Stimulated activated CD4-positive, alpha-beta T cell treated with anti-CD3 and anti-CD28 coated beads, TNF-alpha, amount 100 ng/mL, for 4 hours (primary cell): ENCODE measurements at places on chromosomes 7 and 10.

DNA sequence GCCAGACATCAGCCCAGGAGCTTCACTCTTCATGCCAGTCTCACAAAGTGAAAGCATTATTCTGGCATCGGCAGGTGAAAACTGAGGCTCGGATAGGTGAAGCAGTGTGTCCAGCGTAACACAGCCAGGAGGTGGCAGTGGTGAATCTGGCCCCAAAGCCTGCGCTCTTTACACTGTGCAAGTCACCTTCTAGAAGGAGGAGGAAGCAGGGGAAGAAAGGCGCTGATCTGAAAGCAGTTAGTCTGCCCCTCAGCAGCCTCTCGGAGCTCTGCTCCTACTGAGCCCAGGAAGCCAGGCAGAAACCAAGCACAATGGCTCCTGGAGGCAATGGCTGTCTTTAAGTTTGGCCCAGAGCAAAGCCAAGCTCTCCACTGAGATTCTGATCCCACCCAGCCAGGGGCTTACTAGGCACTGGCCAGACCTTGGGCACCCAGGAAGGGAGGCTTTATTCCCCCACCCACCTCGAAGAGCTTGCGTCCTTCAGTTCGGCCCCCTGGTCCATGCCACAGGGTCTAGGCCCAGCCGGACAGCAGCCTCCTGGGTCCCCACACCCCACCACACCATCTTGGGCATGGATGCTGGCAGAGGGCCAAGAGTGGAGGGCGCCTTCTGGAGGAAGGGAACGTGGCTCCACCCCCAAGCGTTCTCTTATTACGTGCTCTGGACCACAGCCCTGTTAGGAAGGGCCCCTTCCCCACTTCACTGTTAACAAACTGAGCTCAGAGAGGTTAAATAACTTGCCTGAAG, 104.5 kb downstream of the GRID1 start:
- no peak for DNase-seq

DNA sequence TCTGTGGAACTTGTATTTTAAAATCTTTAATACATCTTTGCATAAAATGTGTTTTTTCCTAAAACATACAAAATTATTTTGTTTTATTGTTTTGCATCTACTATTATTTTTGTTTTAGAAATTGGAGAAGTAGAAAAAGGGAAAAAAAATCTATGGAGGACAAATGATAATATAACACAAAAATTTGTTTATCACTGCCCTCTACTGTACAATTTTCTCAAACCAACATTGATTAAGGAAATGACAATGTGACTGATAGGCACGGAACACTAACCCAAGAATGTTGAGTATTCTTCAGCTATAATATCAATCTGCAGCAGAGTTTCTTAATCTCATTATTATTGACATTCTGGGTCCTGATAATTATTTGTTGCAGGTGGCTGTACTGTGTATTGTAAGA, 9.5 kb upstream of the ING3 start:
- no peak for DNase-seq

DNA sequence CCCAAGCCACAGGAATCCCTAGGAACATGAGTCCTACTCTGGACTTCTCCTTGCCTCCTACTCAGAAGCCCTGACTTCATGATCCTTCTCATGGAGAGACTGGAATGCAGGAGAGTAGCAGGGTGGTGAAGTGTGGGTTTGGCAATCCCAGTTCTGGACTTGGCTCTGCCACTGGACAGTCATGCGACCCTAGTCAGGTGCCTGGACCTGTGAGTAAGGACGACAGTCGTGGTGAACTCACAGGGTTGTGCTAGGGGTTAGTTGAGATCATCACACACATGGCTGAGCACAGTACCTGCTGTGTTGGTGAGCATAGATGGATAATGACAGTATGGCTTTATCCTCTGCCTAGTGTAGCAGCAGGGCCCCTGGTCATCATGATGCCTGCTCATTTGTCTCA, 117.9 kb downstream of the LRRC18 start:
- DNase-seq, result no peak

GRCh38 chr10:71290331-71290730, 28.7 kb upstream of the SLC29A3 start:
- no peak for DNase-seq

- DNase-seq, result peak; percentile 75
Observed at GRCh38 chr10:6052247-6053221, 9.6 kb downstream of the IL2RA start.

DNA sequence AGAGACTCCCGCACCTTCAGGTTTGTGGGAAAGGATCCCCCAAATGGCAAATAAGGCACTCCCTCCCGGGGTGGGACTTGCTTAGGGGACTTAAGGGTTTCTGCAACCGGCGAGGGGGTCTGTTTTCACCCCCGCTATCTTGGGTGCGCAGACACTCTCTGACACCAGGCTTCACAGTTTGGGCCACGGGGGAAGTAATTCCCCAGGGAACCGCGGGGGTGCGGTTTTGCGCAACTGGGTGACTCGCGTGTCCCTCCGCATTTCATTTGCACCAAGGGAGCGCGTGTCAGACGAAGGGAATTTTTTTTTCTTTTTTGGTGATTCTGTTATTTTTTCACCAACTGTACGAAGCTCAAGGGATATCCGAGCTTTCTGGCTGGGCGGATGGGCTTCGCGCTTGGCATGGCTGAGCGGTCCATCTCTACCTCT, 1.7 kb downstream of the GRM8 start:
- no peak for DNase-seq

- no peak for DNase-seq
Observed at GRCh38 chr7:158053183-158053915, 534.3 kb downstream of the PTPRN2 start.

- peak; percentile 52 for DNase-seq
Observed at GRCh38 chr7:142795339-142795863, 24.6 kb downstream of the PRSS2 start.

DNA sequence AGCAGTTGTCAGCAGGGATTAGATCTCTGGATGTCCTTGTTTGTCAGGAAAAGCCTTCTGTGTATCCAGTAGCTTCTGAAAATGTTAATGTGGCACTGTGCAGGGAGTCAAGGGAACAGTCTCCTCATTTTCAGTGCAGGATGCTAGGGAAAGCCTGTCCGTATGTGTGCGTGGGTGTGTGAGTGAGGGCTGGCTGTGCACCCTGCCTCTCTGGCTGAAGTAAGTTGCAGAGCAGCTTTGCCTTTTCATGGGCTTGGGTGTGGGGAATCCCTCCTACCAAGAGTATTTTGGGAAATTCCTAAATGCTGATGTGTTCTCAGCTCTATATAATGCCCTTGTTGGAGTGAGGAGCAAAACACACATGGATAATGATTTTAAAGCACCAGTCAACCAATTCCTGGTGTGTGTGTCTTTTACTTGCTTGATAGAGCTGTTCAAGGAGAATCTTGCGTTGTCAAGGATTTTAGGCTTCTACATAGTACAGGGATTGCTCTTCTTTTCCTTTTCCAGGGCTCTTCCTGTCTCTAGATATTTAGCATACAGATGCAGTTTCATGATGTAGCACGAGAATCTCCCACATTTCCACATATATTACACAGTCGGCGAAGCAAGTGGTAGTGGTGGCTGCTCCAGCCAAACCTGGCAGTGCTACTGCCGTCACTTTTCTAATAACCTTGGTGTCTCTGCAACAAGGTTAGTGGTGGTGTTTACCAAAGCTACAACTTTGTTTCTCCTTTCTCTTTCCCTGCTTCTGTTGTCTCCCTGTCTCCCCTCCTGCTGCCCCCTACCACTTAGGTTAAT, 92.8 kb downstream of the MCU start:
- DNase-seq, result no peak

GRCh38 chr7:80942261-80943041, 23.6 kb upstream of the SEMA3C start:
- no peak for DNase-seq

- DNase-seq, result no peak
Observed at GRCh38 chr7:118580743-118581382, 356.4 kb downstream of the ANKRD7 start.

DNA sequence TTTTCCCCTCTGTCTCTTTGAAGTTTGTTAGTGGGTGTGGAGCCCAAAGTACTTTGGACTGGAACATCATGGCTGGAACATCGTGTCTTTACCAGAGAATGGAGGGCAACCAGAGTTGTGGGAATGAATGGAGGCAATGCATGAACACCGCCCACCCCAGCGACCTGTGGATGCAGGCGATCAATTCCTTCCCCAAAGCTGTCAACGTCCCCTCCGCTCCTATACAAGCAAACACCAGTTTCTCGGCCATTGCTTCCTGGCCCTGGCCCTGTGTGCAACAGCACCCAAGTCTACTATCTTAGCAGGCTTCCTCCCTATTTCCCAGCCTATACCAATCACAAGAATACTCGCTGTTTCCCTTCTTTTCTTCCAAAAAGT, 62.6 kb downstream of the CARD11 start:
- no peak for DNase-seq

DNA sequence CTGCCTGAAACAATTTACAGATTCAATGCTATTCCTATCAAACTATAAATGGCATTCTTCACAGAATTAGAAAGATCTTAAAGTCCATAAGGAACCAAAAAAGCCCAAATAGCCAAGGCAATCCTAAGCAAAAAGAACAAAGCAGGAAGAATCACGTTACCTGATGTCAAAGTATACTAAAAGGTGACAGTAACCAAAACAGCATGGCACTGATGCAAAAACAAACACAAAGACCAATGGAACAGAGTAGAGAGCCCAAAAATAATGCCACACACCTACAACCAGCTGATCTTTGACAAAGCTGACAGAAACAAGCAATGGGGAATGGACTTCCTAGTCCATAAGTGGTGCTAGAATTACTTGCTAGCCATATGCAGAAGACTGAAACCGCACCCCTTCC, 166.0 kb downstream of the KMT2E start:
- no peak for DNase-seq

GRCh38 chr10:44760513-44760912, 150.6 kb upstream of the TMEM72 start:
- DNase-seq, result no peak

DNA sequence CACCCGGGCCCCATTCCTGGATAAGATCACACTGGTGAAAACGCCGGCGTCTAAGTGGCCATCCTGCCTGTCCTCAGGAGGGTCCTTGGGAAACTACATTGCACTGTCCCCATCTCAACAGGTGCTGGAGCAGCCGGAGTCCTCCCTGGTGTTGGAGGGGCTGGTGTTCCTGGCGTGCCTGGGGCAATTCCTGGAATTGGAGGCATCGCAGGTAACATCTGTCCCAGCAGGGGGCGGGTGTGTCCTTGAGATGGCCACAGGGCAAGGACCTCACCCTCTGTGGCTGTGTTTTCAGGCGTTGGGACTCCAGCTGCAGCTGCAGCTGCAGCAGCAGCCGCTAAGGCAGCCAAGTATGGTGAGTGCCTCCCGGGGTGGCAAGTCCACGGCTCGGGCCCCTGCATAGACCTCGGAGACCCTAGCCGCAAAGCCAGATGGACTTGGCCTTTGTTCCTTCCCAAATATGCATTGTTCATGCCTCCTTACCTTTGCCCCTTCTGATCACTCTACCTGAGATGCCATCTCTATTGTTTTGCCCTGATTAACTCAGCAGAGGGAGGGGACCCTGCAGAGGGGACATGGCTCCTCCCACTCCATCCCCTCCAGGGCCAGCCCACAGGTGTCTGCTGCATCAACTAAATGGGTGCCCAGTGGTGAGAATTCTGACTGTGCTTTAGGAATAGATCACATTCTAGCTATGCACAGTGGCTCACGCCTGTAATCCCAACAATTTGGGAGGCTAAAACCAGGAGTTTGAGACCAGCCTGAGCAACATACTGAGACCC, 23.8 kb downstream of the ELN start:
- DNase-seq, result no peak

- DNase-seq, result no peak
Observed at GRCh38 chr7:151376218-151376902, 33.5 kb downstream of the WDR86 start.

- DNase-seq, result no peak
Observed at GRCh38 chr10:7070950-7071349, 339.9 kb downstream of the SFMBT2 start.

DNA sequence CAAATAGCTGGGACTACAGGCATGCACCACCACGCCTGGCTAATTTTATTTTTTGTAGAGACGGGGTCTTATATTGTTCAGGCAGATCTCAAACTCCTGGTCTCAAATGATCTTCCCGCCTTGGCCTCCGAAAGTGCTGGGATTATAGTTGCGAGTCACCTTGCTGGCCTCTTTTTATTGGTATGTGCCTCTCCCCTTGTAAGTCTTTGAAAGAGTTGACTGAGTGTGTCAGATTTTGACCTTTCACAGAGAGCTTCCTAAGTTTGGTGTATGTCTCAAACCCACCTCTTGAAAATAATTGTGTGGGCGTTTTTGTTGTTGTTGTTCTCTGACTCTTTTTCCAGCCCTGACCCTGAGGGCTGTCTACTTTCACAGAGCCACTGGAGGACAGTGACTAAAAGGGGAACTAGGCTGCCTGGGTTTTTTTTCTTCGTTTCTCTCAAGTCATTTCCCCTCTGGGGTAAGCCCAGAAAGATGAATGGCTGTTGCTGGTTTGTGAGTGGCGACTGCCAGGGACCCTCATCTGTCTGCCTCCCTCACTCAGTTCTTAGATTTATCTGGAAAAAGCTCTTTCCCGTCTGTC, 262.8 kb downstream of the ZEB1 start:
- no peak for DNase-seq

- DNase-seq, result no peak
Observed at GRCh38 chr7:33932221-33932620, 26.9 kb downstream of the BMPER start.

- no peak for DNase-seq
Observed at GRCh38 chr7:144762853-144763252, 73.0 kb downstream of the TPK1 start.

DNA sequence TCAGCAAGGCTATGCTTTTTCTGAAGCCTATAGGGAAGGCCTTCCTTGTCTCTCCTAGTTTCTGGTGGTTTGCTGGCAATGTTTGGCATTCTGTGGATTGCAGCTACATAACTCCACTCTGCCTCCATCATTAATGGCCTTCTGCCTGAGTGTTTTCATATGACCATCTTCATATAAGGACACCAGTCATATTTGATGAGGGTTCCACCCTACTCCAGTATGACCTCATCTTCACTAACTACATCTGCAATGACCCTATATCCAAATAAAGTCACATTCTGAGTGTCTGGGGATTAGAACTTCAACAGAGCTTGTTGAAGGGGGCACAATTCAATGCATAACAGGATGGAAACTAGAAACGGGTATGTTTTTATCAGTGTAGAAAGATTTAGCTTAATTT, 22.1 kb downstream of the CAV1 start:
- no peak for DNase-seq

DNA sequence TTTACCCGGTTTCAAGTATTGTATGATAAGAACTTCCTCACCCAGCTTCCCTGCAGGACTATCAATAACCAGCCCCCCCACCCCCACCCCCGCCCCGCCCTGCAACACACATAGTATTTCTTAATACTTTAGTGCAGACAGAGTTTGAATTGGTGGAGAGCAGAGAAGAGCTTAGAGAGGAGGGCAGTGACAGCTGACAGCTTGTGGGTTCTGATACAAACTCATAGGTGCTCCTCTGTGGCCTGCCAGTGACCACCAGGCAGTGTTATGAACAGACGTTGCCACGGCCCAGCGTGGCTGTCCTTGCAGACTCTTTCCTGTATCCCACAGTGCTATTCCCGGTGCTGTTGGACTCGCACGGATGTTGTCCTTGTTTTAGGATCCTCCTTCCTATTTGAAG, 186.9 kb upstream of the ADO start:
- no peak for DNase-seq

DNA sequence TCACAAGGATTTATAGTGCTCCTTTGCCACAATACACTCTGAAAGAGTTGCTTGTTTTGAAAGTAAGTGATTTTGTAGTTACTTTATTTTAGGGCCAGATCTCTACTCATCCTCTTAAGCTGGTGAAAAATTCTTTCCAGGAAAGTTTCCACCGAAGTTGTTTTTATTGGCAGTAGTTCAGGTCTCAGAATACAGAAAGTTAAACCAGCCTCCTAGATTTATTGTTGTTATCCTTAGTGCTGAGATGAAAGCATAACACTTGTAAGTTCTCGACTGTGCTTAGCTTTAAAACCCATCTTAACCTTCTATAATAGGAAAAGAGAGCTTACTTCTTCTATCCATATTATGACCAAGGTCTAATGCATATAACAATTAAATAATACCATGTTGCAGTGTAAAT, 5.5 kb downstream of the AP3M1 start:
- no peak for DNase-seq
